ENCODE measurements at places on chromosomes 2 and 18. TPM values are rescaled to one million over a fixed set of nuclear protein-coding genes. Genes with fewer than 3 reads are reported as not detected.

Gene HOXD4
- polyA plus RNA-seq = not detected

Gene WNT6
- polyA plus RNA-seq = not detected

Gene MEIS1
- polyA plus RNA-seq = not detected

Gene SLC9A4
- not detected for polyA plus RNA-seq

Gene IDH1
- polyA plus RNA-seq = 6.1 TPM

Gene KIF1A
- polyA plus RNA-seq = not detected

Gene DCAF17
- 11.3 TPM for polyA plus RNA-seq

Gene CRYGD
- polyA plus RNA-seq = not detected

Gene SMAD4
- polyA plus RNA-seq = 37.7 TPM

Gene UGT1A10
- polyA plus RNA-seq = not detected

Gene ZNF24
- polyA plus RNA-seq = 67.9 TPM

Gene CD207
- polyA plus RNA-seq = not detected

Gene SERPINB4
- polyA plus RNA-seq = not detected

Gene RPRM
- polyA plus RNA-seq = not detected

Gene OXER1
- not detected for polyA plus RNA-seq

Gene ARHGAP15
- polyA plus RNA-seq = 506 TPM

Gene RUFY4
- polyA plus RNA-seq = 0.16 TPM

Gene FAM237A
- polyA plus RNA-seq = not detected

Gene OR6B2
- not detected for polyA plus RNA-seq

Gene ERBB4
- not detected for polyA plus RNA-seq

Gene ABCB11
- not detected for polyA plus RNA-seq

Gene SOCS6
- 0.31 TPM for polyA plus RNA-seq

Gene ANTXR1
- polyA plus RNA-seq = not detected

Gene SCN3A
- not detected for polyA plus RNA-seq

Gene RGPD4
- not detected for polyA plus RNA-seq

Gene B3GNT2
- 55.7 TPM for polyA plus RNA-seq

Gene LIMS1
- 242 TPM for polyA plus RNA-seq

Gene TSPYL6
- polyA plus RNA-seq = not detected

Gene RBM44
- polyA plus RNA-seq = 0.33 TPM

Gene DPY30
- polyA plus RNA-seq = 167 TPM

Gene ANKRD23
- 1.5 TPM for polyA plus RNA-seq

Gene TMEM127
- polyA plus RNA-seq = 46.0 TPM

Gene SIX3
- not detected for polyA plus RNA-seq

Gene AKAIN1
- not detected for polyA plus RNA-seq

Gene SDC1
- not detected for polyA plus RNA-seq

Gene SERPINB12
- polyA plus RNA-seq = not detected

Gene CTLA4
- polyA plus RNA-seq = 9.0 TPM

Gene DDX18
- 71.1 TPM for polyA plus RNA-seq

Gene TPO
- polyA plus RNA-seq = 3.2 TPM

Gene VAMP5
- polyA plus RNA-seq = 136 TPM

Gene CREG2
- 0.32 TPM for polyA plus RNA-seq

Gene COL3A1
- not detected for polyA plus RNA-seq

Gene HTR2B
- polyA plus RNA-seq = 0.10 TPM

Gene IL1B
- polyA plus RNA-seq = not detected

Gene MAPK4
- not detected for polyA plus RNA-seq

Gene TPGS2
- polyA plus RNA-seq = 75.3 TPM

Gene FEV
- not detected for polyA plus RNA-seq

Gene UGT1A8
- not detected for polyA plus RNA-seq

Gene COBLL1
- 0.42 TPM for polyA plus RNA-seq

Gene TLX2
- polyA plus RNA-seq = 0.14 TPM

Gene MAP3K19
- not detected for polyA plus RNA-seq

Gene RESP18
- polyA plus RNA-seq = not detected

Gene SERPINB13
- not detected for polyA plus RNA-seq

Gene PXDN
- polyA plus RNA-seq = not detected

Gene C2orf72
- not detected for polyA plus RNA-seq

Gene RBKS
- polyA plus RNA-seq = 2.5 TPM

Gene MC5R
- polyA plus RNA-seq = not detected

All from CD4-positive, alpha-beta memory T cell (primary cell).